WERI-Rb-1 (cell line): ENCODE measurements at places on chromosomes 13 and 19.

DNA sequence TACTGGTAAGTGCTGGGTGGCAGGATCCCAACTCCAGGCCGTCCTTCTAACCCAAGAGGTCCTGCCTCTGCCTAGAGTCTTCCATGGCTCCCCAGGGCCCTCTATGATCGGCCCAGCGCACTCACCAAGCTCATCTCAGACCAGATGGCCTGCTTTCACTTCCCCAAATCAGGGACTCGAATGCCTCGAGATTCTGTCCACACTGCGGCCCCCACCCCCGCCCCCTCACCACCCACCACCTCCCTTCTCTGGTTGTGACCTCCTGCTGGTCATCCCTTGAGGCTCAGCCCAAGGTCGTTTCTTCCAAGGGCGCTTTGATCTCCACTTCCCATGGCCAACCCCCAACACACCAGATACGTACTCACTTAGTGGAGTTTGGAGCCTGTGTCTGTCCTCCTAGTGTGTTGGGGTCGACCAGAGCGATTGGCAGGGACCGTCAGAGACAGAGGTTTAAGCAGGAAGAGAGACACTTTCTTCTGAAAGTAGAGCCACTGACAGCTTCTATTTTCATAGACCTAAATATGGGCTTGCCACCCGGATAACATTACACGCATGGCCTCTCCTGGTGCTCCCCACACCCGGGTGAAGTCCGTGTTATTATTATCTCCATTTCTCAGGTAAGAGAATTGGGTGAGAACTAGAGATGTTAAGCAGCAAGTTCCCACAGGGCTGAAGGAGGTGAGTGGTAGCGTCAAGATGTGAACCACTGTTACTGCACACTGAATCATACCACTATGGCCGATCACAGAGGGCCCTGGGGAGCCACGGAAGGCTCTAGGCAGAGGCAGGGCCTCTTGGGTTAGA, at the start of gene FCER2:
TSS of gene FCER2 (minus strand) at position 478 of the 804 bp plus-strand sequence. CDS start 2,371 bp downstream, outside the sequence.
- DNase-seq, result no peak

- no peak for DNase-seq
These were observed 1657.0 kb upstream of the PRR20A start for GRCh38 chr13:55483626-55484158.

GRCh38 chr13:30196025-30196424, 111.3 kb downstream of the KATNAL1 start:
- peak; percentile 23 for DNase-seq

- DNase-seq, result no peak
These were observed 9.3 kb downstream of the EBPL start for GRCh38 chr13:49681842-49682435.

DNA sequence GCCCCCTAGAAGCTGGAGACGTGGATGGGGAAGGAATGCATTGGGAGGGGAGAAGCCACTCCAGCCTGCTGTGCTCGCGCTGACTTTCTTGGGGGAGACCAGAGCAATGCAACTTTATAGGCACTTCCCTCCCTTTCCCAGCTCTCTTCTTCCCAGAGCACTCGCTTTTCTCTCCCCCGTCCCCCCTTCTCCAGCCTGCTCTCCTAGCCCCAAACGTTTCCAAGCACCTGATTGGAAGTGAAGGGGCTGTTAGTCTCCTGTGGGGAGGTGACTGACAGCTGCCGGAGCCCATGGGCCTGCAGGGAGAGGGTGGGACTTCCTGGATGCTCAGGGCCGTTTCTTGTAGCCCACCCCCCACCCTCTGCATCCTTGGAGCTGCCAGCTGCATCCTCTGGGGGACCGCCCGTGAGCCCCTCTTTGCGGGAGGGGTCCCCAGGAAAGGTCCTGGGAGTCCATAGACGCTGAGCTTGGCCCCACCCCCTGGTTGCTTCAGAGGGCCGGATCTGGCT, 2.5 kb downstream of the HDGFL2 start:
- DNase-seq, result peak; percentile 55
